Stimulated activated CD8-positive, alpha-beta memory T cell treated with anti-CD3 and anti-CD28 coated beads, Interleukin-4, amount 100 ng/mL, for 48 hours (primary cell): ENCODE measurements at places on chromosomes 2 and 18.

GRCh38 chr2:147388217-147388616 is 456.6 kb upstream of the ACVR2A start:
- no peak for DNase-seq

DNA sequence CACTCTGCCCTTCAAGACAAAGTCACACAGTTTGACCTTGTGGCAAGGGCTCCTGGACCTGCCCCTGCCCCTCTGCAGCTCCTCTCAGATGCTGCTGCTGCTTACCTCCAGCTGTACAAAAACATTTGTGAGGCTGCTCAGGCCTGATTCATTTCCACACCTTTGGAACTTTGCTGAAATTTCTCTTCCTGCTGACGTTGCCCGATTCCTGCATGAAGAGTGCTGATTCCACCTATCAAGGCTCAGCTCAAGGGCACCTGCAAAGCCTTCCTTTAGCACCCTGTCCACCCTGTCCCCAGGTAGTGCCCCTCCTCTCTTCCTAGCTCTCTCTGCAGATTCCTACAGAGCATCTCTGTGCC is 738.3 kb upstream of the HS6ST1 start:
- no peak for DNase-seq

DNA sequence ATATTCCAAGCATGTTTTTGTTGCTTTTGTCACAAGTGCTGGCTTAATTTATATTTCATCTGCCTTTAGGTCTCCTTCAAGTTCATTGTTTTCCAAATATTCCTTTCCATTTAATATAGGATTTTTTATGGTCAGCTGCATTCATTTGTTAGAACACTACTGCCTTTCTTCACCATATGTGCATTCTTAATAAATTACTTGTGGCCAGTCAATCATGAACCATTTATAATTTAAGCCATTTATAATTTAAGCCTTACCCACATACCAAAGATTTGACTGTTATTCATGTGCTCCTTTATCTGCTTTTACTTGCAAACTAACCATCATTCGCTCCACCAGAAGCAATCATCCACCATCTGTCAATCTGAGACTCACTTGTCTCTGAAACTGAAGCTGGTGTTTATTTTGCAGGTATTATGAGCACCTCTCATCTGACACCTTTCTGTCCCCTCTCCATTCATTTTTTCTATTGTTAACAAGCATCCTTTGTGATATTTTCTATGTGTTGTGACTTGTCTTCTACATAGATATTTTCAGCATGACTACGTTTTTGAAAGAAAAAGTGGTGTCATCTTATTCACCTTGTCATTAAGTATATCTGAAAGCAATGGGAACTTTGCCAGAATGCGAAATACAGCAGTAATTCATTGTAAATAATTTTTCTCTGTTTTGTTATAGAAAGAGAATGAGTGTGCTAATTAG is 786.8 kb downstream of the KCNJ3 start:
- no peak for DNase-seq

- peak; percentile 77 for DNase-seq
Measured at GRCh38 chr2:136305517-136306192, 187.7 kb upstream of the CXCR4 start.

GRCh38 chr2:3113769-3114168 is 263.8 kb downstream of the EIPR1 start:
- no peak for DNase-seq

GRCh38 chr2:121902171-121902591 is 146.7 kb downstream of the TSN start:
- DNase-seq, result no peak

GRCh38 chr2:194062401-194062800 is 1594.6 kb upstream of the SLC39A10 start:
- DNase-seq, result no peak

DNA sequence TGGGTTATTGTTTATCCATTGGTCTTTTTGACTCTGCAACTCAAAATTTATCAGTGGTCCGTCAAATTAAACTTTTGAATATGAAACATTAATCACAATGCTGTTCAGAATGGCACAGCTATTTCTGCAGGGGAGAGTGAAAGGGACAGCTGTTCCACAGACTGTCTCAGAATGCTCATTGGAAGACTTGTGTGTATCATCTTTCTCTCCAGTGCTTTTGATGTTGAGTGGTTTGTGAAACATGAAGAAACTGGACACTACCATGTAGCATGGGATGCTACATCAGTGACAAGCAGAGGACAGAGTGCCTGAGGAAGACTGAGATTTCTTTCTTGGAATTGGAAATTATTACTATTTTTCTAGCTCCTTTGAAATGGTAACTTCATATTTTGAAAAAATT is 115.7 kb downstream of the PLCL1 start:
- no peak for DNase-seq

- no peak for DNase-seq
Measured at GRCh38 chr2:64142741-64143168, 1.5 kb downstream of the PELI1 start.

- DNase-seq, result peak; percentile 73
Measured at GRCh38 chr2:8488001-8488738, 193.7 kb upstream of the ID2 start.

DNA sequence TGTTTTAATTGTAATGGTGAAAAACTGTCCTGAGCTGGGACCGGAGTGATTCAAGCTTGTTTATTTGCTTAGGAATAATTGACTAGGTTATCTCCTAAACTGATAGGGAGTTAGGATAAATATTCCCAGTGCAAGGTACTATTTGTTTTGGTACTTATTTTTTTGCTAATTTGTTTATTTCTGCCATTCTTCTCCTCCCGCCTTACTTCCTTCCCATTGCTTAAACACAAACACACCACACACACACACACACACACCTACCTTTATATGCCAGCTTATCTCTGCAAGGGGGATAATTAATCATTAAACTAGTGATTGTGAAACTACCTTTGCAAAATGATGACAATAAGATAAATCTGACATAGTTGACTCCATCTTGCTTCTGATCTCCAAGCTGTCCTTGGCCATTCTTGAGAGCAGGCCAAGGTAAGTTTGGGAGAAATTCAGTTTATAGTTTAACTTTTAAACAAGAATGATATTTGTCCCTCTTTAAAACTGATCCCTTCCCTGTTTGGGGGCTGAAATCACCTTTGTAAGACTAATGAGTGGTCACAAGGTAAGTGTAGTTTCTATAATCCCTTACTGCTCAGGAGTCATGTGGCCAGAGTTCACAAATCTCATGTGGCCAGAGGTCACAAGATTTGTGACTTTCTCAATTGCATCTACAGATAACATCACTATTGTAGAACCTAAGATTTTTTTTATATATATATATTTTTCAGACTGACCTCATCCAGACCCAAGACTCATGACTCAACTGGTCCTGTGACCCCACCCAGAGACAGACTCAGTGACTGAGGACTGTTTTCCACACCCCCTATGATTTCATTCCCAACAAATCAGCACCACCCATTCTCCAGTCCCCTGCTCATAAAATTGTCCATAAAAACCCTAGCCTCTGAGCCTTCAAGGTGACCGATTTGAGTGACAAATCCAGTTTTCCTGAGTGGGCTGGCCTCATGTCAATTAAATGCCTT is 83.1 kb upstream of the LRRTM4 start:
- DNase-seq, result no peak

DNA sequence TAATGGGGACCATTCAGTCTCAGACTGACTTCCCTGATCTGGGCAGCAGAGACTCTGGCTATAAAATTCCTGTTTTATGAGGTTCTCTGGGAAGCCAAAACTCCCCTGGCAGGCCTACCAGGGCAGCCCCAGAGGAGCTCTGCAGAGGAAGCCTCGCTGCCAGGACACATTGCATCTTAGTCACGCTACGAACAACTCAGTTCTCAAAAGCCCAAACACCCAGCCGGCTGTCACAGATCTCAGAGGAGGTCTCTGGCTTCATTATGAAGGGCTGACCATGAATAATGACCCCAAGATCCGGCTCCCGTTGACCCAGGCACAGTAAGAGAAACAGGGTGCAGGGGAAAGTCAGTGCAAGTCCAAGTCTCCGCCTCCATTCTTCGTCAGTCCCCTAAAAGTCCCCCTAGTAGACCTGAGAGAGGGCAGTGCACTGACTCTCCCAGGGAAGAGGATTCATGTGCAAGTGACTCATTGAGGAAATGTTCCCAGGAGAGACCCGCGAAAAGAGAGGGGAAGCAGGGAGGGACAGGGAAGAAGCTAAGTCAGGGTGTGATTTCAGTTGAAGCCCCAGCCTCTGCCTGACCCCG is 212.3 kb downstream of the CYP26B1 start:
- DNase-seq, result peak; percentile 3

DNA sequence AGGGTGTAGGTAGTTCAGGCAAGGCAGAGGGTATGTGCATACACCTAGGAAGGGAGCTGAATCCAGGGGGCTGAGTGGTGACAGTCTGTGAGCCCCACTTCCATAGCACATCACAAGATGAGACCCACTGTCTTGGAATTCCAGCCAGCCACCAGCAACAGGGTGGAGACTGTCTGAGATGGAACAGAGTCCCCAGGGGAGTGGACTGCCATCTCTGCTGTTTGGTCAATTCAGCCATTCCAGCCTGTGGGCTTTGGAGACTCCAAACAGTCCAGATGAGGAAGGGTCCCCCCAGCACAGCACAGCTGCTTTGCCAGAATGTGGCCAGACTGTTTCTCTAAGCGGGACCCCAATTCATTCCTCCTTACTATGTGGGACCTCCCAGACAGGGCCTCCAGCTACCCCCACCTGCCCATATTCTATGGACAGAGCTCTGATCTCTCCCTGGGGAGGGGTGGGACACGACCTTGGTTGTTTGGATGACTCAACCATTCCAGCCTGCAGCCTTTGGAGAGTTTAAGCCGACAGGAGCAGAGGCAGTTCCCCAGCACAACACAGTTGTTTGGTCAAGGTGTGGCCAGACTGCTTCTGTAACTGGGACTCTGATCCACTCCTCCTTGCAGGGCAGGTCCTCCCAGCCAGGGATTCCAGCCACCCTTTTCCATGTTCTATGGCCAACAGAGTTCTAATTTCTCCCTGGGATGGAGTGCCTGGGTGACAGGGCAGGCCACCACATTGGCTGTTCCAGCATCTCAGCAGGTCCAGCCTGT is 178.0 kb downstream of the RND3 start:
- no peak for DNase-seq

DNA sequence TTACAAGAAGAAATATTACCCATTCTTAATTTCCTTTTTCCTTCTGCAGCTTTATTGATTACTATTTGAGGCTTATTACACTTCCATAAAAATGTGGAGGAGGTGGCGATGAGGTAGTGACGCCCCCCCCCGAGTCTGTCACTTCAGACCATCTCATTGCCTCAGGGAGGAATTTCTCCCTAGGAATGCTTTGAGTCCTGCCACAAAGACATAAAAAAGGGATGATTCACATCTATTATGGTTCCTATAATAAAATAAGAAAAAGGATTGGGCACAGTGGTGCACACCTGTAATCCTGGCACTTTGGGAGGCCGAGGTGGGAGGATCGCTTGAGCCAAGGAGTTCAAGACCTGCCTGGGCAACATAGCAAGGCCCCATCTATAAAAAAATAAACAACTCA is 93.7 kb downstream of the AOX1 start:
- no peak for DNase-seq

- no peak for DNase-seq
Measured at GRCh38 chr2:222919841-222920526, 59.1 kb downstream of the ACSL3 start.

- DNase-seq, result no peak
Measured at GRCh38 chr2:107263628-107264027, 377.7 kb upstream of the ST6GAL2 start.

- no peak for DNase-seq
Measured at GRCh38 chr2:65358678-65359400, 73.6 kb downstream of the SPRED2 start.

DNA sequence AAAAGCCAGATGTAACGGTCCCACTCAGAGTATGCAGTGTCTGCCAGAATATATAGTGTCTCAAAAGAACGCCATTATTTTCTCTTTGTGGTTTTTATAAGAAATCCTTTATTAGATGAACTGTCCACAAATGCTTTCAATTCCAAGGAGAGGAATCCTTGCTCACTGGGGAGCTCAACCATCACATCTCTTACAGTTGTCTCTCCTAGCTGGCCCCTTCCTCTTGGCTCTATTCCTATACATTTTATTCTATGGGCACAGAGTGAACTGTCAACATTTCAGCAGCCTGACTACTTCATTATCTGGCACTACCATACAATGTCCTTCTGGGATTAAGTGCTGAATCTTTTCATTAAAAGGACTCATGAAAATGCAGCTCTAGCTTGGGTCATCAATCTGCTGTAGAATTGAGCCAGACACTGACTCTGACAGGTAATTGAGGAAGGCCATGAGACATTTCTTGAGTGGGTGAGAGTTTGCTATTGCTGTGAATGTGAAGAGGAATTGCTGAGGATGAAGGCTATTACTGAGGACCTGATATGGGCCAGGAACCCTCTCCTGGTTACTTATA is 96.5 kb upstream of the THOC1 start:
- no peak for DNase-seq

DNA sequence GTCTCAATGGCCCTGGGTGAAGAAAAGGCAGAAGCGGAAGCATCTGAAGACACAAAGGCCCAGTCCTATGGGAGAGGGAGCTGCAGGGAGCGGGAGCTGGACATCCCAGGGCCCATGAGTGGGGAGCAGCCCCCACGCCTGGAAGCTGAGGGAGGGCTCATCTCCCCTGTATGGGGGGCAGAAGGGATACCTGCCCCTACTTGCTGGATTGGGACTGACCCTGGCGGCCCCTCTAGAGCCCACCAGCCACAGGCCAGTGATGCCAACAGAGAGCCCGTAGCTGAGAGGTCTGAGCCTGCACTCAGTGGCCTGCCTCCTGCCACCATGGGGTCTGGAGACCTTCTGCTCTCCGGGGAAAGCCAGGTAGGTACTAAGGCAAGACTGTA is 13.2 kb downstream of the CEP68 start:
- DNase-seq, result no peak

DNA sequence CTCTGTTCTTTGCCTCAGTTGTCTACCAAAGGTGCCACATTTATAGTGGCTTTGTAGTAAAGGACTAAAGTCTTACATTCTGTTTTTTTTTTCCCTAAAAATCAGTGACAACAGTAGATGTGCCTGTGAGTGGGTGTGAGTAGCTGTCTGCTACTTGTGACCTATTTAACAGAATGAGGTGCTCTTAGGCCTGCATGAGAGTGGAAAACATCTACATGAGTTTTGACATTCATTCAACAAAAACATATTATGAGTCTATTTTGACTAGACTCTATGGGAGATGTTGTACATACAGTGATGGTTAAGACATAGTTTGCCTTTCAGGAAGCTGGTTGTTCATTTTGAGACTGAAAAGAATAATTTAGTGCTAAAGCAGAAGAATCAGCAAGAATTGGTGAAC is 36.7 kb downstream of the IL1R2 start:
- DNase-seq, result no peak

- DNase-seq, result no peak
Measured at GRCh38 chr2:98514096-98514639, 69.5 kb downstream of the INPP4A start.

- DNase-seq, result no peak
Measured at GRCh38 chr2:121155502-121156056, 129.4 kb downstream of the TFCP2L1 start.

- DNase-seq, result no peak
Measured at GRCh38 chr2:99959261-99960014, 183.0 kb downstream of the AFF3 start.

- no peak for DNase-seq
Measured at GRCh38 chr18:12315490-12315889, 7.4 kb downstream of the TUBB6 start.

- no peak for DNase-seq
Measured at GRCh38 chr2:193428336-193428818, 1233.6 kb upstream of the TMEFF2 start.
